ENCODE measurements at places on chromosomes 2 and 18.

GRCh38 chr2:149731079-149731478 is 143.5 kb upstream of the MMADHC start:
- DNase-seq, result no peak

DNA sequence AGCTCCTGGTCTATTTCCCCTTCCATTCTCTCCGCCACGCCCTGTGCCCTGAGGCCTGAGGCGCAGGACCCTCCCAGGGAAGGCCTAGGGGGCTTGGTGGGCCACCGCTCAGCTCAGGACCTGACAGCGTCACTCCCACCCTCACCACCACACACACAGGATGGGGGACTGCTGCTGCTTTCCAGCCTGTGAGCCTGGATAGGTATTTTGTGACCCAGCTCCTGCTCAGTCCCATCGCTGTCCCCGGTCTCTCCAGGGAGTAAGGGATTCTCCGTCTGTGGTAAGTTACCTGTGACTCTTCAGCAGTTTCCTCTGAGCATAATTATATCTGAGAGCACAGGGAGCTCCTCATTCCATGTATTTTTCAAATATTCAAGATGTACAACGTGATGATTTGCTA is 16.3 kb downstream of the FAM228A start:
- no peak for DNase-seq

GRCh38 chr18:53070788-53071187 is 730.8 kb downstream of the DCC start:
- no peak for DNase-seq

GRCh38 chr18:74139888-74140287 is 7.7 kb downstream of the FBXO15 start:
- DNase-seq, result no peak

GRCh38 chr2:220432645-220433044 is 805.2 kb downstream of the SLC4A3 start:
- DNase-seq, result no peak

DNA sequence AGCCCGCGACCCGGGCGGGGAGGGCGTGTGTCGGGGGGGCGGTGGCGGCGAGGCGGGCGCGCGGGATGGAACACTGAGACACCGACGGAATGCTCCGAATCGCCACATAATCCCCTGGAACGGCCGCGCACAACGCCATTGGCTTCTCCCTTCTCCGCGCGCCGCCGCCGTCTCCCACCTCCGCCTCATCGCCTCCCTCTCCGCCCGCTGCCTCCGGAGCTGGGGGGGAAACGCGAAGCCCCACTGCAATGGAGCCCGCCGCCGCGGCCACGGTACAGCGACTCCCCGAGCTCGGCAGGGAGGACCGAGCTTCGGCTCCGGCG is at the start of gene PHLPP1:
Gene PHLPP1, plus strand, starts transcription at position 106 of the 323 bp plus-strand sequence. Its CDS starts 143 bp downstream, at position 249.
- DNase-seq, result no peak

- no peak for DNase-seq
Measured at GRCh38 chr2:144461308-144461766, 58.6 kb downstream of the ZEB2 start.

- DNase-seq, result no peak
Measured at GRCh38 chr18:44031063-44031462, 649.6 kb upstream of the SETBP1 start.

DNA sequence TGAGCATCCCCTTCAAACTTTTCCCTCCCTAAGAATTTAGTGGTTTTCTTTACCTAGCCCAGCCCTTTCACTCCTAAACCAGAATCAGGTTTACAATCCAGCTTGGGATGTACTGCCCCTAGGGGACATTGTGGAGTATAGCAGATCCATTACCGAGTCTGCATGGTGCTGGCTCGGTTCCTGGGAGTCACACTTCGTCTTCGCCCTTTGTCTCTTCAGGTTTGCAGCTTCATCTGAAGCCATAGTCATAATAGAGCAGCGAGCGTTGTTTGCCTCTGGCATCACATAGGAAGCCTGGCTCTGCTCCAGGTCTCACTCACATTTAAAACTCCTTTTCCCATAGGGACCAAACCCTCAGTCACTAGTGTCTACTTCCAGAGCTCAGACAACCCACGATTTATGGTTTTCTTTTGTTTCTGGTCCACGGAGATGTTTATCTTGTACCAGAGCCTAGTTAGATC is 16.8 kb upstream of the LYPD6 start:
- no peak for DNase-seq

DNA sequence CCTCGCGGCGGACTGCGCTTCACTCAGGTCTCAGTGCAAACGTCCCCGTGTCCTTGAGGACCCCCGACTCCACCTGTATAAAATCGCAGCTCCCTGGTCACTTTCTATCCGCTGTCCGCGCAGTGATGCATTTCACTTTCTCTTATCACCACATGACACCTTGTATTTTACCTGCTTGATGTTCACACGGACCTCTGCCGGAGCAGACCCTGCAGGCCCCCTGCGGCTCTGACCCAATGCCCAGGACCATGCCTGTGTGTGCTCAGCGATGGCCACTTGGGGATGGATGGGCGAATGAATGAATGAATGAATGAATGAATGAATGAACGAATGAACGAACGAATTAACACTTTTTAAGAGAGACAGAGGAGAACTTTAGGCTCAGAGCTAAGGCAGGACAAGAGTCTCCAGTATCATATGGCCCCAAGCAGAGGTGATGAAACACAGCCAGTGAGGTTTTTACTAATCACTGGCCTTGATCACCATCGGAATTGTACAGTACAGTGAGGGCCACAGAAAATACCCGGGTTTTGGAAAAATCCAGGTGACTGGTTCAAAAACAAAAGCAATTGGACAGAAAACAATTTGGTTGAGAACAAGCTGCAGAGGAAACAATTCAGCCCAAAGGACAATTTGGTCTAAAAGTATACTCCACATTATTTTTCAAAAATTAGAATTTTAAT is 12.3 kb downstream of the ASPRV1 start:
- DNase-seq, result no peak

- DNase-seq, result no peak
Measured at GRCh38 chr2:180349809-180350208, 342.7 kb upstream of the CWC22 start.

DNA sequence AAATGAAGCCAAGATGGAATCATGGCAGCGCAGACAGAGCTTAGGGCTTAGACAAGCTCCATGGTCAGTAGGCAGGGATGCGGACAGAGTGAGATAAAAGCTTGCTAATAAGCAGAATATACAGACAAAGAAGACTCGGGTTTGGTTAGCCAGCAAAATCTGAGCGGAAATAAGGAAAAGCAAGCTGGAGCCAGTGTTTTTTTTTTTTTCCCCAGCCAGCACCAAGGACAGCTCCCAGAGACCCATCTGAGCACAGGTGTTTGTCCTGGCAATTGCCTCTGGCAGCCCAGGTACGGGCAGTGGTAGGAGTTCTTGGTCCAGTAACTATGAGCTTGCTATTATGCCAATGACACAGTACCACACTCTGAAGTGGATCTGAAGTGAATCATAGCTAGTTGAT is 187.6 kb downstream of the ADCYAP1 start:
- no peak for DNase-seq

- no peak for DNase-seq
Measured at GRCh38 chr18:30186245-30186644, 856.3 kb downstream of the DSC3 start.

DNA sequence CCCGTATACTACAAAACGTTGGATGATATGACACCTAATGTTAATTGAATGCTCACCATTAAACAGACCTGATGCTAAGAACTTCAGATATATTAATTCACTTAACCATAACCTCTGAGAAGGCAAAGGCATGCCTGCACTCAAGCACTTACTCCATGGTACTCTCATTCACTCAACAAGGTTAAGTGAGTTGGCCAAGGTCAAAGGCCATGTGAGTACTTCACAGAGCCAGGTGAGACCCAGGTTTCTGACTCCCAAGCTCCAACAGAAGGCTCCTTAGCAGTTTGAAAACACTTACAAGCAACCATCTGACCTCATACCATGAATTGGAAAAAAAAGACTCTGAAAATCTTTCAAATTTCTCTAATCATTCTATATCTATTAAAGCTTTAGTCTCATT is 198.8 kb downstream of the L3MBTL4 start:
- DNase-seq, result no peak

GRCh38 chr2:189933911-189934399 is 128.6 kb downstream of the MSTN start:
- no peak for DNase-seq

DNA sequence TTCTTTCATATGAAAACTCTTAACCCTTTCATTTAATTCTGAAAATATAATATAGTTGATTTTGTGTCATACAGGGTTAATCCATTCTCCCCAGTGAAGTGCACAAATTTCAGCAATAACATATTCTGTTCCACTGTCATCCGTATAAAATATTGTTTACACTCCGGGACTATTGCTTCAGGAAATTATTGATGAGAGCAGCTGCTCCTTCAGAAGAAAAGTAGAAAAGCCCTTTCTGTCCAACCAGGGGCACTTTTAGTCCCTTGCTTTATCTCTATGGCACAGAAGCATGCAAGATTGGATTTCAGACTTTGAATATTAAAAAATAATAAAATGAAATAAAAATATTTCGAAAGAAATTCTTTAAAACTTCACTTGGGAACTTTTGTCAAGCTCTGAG is 535.7 kb upstream of the SLC39A10 start:
- DNase-seq, result no peak

DNA sequence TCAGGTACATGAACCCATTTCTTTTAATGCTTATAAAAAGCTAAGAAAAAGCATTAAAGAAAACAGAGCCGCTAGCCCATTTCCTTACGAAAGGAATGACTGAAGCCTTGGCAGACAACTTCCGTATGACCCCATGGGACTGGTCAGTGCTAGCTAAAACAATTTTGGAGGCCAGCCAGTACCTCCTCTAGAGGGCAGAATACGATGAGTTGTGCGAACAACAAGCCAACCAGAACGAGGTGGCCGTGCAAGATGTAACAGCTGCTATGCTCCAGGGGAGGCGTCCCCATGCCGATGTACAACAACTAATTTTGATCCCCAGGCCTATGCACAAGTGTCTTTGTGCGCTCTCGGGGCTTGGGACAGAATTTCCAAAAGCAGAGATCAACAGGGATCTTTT is 16.7 kb downstream of the MAP3K2 start:
- DNase-seq, result no peak

DNA sequence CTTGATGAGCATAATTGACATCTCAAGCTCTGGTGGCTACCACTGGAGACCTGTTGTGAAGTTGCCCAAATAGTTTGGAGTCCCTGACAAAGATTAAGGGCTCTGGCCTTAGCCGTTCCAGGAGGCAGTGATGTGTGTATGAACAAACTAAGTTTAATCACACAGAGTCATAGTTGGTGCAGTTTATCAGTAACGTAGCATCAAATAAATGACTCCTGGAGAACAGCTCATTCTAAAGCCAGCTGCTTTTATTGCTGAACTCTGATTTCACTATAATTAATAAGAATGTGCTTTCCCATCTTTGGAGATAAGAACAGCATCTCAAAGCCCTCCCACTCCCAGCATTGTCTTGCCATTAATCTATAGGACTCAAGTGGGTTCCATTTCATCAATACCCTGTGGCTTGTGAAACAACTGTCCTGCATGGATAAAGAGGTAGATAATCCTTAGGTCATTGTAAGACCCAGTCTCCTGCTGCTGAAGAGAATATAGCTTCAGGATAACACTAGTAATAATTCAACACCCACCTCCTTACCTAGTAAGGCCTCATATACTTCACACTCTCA is 211.4 kb upstream of the THUMPD2 start:
- no peak for DNase-seq

DNA sequence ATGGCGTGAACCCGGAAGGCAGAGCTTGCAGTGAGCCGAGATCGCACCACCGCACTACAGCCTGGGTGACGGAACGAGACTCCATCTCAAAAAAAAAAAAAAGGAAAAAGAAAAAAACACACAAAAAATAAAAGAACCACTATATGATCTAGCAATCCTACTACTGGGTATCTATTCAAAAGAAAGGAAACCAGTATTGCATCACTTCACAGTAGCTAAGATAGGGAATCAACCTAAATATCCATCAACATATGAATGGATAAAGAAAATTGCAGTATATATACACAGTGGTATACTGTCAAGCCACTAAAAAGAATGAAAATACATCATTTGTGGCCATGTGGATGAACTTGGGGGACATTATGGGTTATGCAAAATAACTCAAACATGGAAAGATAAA is 37.9 kb downstream of the METTL21A start:
- no peak for DNase-seq

DNA sequence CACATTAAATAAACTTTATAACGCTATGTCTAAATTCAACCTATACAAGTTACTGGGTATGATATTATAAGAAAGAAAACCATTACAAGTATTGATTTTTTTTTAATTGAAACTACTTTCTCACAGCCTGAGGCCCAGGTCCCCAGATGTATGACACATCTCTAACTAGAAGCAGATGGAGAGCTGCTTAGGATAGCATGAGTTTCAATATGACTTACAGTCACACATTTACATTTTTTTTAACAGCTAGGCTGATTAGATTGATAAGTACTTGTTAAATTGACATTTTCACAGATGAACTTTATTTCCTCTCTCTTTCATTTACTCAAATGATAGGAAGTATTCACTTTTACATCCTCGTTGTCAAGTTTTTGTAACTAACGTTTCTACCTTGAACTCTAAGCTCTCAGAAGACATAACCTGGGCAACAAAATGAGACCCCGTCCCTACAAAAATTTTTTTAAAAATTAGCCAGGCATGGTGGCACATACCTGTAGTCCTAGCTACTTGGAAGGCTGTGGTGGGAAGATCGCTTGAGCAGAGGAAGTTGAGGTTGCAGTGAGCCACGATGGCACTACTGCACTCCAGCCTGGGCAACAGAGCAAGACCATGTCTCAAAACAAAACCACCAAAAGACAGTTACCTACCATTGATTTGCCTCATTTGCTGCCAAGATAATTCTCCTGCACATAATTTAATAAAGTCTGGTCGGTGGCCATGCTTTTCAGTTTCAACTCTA is 52.4 kb downstream of the STK39 start:
- DNase-seq, result no peak

DNA sequence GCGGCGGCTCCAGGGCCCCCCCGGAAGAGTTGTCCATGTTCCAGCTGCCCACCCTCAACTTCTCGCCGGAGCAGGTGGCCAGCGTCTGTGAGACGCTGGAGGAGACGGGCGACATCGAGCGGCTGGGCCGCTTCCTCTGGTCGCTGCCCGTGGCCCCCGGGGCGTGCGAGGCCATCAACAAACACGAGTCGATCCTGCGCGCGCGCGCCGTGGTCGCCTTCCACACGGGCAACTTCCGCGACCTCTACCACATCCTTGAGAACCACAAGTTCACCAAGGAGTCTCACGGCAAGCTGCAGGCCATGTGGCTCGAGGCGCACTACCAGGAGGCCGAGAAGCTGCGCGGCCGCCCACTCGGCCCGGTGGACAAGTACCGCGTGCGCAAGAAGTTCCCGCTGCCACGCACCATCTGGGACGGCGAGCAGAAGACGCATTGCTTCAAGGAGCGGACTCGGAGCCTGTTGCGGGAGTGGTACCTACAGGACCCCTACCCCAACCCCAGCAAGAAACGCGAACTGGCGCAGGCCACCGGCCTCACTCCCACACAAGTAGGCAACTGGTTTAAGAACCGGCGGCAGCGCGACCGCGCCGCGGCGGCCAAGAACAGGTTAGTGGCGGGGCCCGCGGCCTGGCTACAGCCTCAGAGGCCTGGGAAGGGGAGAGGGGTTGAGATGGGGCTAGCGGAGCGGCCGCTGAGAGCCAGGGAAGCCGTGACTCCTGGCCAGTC is 965 bp downstream of the SIX3 start:
- no peak for DNase-seq
